Urinary bladder (tissue), 4 donors: ENCODE measurements at places on chromosomes 11 and 22.

DNA sequence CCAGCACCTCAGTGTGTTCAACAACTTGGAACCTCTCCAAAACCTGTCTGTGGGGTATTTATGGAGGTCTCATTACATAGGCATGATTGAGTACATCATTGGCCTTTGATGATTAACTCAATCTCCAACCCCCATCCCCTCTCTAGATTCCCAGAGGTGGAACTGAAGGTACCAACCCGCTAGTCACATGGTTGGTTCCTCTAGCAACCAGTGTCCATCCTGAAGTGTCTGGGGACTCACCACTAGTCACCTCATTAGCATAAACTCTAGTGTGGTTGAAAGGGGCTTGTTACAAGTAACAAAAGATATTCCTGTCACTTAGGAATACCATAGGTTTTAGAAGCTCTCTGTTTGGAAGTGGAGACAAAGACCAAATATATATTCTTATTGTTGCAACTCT is 40.3 kb downstream of the SIK2 start:
- no peak for DNase-seq

DNA sequence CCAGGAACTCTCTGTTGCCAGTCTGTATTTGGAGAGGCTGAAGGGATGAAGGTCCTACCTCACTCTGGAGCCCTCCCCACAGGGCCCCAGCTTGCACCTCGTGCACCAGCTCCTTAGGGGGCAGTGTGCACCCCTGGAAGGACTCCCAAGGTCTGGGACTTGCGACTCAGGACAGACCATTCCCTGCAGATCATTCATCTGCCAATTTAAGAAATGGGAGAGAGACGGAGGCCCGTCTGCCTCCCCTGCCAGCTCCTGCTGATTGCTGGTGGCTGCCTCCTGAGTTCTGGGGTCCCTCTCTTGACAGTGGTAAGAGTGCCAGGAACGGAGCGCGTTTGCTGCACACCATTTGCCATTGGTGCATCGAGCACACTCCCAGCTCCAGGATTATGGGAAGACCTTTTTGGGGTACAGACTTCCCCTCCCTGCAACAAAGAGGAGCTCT is 27.4 kb upstream of the MALAT1 start:
- DNase-seq, result no peak

- DNase-seq, result no peak
Measured at GRCh38 chr11:65491614-65492386, 7.0 kb upstream of the MALAT1 start.

DNA sequence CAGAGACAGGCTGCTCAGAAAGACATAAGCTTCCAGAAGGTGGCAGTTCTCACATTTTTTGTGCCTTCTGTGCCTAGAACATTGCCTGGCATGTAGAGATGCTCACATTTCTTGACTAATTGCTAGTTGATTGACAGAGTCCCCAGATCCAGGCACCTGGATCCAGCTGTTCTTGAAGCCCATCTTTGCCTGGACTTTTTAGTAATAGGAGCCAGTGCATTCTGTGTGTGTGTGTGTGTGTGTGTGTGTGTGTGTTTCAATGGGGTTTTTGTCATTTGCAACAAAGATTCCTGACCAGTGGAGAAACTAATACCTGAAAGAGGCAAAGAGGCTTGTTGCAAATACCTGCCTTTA is 15.1 kb downstream of the MRGPRF start:
- no peak for DNase-seq

DNA sequence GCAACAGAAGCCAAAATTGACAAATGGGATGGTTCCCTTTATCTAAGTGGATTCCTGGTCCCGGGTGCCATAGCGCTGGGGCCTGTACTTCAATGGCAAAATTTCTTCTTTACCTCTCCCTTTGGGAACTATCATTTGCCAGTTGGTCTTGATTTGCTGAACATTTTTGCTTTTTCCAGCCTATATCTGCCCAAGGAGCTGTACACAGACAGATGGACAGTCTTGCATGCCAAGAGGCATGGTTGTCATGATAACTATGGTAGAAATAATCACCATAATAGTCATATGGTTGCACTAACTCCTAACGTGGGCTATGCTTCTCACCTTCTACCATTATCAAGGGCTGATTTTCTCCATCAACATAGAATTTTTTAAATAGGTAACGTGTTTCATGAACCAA is 1030.9 kb downstream of the OPCML start:
- no peak for DNase-seq

DNA sequence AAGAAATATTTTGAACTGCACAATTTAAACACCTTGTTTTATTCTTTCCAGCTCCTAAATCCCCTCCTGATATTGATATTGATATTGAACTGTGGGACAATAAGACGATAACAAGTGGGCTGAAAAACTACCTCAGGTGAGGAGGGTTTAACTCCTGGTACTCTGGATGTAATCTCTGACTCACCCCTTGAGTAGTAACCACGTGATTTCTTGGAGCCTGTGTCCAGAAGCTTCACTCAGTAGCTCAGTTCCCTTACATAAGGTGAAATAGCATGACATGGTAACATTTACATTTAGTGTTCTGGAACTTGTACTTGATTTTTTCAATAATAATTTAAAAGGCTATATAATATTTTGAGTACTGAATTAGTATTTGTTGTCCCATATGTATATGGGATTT is 168.0 kb downstream of the PGR start:
- DNase-seq, result no peak

DNA sequence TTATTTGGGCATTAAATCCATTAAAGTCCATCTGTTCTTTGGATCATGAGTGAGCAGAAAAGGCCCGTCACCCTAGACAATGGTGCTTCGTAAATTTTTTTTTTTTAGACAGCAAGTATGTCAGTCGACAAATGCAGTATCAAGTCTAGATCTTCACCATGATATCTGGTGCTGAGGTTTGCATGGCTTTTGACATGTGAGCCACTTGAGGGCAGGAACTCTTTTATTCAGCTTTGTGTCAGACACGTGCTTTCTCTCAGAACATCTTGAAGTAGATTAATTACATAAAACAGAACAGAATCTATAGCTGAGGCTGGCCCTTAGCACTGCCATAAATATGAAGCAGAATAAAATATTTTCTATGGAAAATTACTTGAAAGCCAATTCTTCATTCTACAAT is 62.9 kb upstream of the CARD18 start:
- no peak for DNase-seq

GRCh38 chr11:110777775-110778174 is 65.5 kb upstream of the ARHGAP20 start:
- no peak for DNase-seq

- DNase-seq, result no peak
Measured at GRCh38 chr22:26821854-26822253, 164.5 kb downstream of the MIAT start.

DNA sequence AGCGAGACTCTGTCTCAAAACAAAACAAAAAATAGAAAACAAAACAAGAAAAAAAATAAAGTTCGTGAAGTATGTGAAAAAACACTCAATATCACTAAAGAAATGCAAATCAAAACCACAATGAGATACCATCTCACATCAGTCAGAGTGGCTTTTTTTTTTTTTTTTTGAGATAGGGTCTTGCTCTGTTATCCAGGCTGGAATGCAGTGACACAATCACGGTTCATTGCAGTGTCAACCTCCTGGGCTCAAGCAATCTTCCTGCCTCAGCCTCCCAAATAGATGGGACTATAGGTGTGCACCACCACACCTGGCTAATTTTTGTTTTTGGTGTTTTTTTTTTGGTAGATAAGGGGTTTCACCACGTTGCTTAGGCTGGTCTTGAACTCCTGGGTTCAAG is 37.5 kb downstream of the ATG16L2 start:
- no peak for DNase-seq

- no peak for DNase-seq
Measured at GRCh38 chr11:77455740-77456139, 18.2 kb downstream of the PAK1 start.

GRCh38 chr22:16962501-16962900 is 45.5 kb downstream of the GAB4 start:
- DNase-seq, result no peak

GRCh38 chr11:81255895-81256294 is 1477.8 kb downstream of the FAM181B start:
- DNase-seq, result no peak

DNA sequence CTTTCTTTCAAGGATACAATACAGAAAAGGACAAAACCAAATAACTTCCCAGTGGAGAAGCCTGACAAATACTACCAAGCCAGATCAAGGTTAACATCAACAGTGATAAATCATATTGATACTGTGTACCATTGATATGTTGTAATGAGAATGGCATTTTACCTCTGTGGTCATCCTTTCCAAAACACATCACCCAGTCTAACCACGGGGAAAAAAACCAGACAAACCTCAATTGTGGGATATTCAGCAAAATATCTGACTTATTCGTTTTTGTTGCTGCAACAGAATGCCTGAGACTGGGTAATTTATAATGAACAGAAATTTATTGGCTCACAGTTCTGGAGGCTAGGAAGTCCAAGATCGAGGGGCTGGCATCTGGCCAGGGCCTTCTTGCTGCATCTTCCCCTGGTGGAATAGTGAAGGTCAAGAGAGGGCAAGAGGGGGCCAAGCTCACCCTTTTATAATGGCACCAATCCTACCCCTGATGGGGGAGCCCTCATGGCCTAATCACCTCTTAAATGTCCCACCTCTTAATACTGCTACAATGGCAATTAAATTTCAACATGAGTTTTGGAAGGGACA is 66.1 kb downstream of the FAM76B start:
- DNase-seq, result no peak

DNA sequence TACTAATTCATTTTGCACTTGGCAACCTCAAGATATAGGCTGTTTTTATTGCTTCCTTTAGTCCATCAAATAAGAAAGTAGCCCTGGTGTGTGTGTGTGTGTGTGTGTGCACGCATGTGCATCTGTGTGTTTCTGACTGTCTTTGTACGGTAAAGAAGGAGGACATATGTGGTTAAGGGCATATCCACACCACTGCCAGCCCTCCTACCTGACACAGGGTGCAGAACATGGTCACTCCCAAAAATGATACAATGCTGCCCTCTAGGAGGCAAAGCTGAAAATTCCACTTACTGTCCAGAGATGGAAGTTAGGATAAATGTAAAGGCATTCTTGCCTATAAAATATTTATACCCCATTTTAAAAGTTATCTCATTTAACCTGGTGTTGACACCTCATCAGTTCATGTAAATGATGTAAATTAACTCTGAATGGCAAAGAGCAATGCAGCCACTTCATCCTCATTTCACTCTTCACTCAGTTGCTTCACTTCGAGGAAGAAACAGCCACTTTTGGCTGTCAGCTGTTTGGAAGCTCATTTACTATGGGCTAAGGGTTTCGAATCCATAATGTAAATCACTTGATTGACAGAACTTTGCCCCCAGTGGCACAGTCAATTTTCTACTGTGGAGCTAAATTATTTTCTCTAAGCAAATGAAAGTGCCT is 83.1 kb upstream of the MTNR1B start:
- peak; percentile 59 for DNase-seq

DNA sequence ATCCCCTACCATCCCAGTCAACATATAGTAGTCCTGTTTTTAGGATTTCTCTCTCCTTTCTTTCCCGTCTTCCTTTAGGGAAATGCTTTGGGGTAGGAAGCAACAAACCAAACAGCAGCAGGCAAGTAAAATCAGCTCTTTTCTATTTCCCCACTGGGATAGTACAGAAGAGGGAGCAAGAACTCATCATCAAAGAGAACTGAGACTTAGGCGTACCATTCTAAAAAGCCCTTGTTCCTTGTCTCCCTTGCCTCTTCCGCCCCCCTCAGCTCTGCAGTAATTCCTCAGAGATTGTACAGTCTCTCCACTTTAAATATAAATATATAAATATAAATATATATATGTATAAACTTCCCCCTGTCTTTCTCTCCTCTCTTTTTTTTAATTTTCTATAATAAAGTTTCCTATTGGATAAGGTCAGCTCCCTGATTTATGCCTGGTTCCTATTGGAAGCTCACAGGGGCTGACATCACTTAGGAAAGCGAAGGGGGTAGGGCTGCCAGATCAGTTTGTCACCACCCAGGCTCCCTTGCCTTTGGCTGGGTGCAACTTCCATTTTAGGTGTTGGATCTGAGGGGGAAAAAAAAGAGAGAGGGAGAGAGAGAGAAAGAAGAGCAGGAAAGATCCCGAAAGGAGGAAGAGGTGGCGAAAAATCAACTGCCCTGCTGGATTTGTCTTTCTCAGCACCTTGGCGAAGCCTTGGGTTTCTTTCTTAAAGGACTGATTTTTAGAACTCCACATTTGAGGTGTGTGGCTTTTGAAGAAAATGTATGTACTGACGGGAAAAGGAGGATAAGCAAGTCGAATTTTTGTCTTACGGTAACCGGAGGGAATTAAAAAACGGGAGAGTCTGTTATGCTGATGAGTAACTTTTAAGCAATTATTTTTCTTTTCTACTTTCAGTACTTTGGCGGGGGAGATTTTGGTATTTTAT is at the start of gene CTNND1:
Gene CTNND1, plus strand, starts transcription at position 502 of the 934 bp plus-strand sequence. CDS start 29,677 bp downstream, outside the sequence.
- peak; percentile 98 for DNase-seq

DNA sequence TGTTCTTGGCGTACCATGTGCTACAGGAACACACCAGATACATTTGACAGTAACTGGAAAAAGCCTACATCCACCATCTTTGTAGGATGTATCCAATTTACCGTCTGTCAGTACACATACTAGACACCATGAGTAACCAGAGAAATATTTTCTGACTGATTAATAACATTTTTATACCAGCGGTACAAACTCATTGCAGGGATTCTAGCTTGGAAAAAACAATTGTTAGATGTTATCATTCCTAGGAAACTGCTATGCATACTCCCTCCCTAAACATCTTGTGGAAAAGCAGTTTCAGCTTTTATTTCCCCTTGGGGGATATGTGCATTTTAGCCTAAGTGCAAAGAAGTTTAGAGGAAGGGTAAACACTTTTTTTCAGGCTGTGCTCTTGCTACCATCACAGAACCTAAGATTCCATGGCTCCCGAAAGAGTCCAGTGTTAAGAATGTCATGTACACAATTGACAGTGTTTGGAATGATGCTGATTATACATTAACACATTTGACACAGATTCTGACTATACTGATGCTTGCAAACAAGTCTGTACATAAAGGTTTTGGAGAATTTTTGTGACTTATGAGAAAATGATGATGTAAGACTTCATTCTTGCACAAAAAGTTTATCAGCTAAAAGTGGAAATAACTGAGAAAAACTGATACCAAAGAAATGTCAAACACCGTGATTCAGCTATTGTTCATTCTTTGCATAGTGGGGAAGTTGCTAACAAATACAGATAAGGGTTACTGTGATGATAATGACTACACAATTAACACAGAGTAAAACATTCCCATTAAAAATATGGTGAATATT is 23.7 kb downstream of the NCF4 start:
- DNase-seq, result no peak

DNA sequence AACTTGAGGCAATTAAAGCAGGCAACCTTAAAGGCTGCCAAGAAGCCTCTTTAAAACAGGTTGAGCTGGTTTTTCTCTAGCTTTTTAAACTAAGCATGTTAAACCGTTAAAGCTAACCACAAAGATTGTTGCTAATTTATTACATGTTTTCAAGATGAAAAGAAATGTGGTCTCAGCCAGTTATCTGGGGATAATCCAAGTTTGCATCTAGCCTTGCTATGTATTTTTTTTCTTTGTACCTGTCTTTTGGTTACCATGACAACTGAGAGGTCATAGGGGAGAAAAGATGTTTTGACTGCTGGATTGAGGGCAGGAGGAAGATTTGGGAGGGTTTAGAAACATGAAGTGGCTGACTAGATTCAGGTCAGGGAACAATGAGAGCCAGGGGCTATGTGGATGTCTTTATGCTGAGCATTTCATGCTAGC is 19.2 kb upstream of the PGM2L1 start:
- peak; percentile 56 for DNase-seq

- DNase-seq, result no peak
Measured at GRCh38 chr22:40595497-40596234, 40.9 kb downstream of the MRTFA start.
